ENCODE measurements at places on chromosomes 11 and 22. TPM values are rescaled to one million over a fixed set of nuclear protein-coding genes. Genes with fewer than 3 reads are reported as not detected.
A peak's percentile ranks its signal among the peaks of the same experiment; 100 is the strongest.

DNA sequence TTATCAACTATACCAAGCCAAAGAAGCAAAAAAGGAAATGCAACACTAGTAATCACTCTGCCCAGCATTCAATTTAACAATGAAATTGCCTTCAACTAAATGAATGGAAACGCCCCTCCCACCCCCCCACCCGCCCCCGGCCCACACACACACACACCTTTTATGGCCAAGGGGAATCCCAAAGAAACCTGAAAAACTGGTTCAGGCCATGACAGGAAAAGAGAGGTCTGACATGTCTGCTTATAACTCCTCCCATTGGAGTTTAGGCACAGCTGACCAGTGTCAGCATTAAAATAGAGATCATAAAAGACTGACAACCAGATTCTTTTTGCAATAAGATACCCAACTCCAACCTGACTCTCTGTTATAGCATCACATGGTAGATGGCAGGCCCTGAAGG is 42.6 kb downstream of the ACER3 start:
- no peaks in the 10 kb centered on the region for H3K27me3 ChIP-seq
- H3K27ac ChIP-seq, result no peak overlapping the region
- H3K36me3 ChIP-seq, result no peaks in the 10 kb centered on the region
- H3K4me1 ChIP-seq, result no peaks in the 10 kb centered on the region
- no peak for DNase-seq

DNA sequence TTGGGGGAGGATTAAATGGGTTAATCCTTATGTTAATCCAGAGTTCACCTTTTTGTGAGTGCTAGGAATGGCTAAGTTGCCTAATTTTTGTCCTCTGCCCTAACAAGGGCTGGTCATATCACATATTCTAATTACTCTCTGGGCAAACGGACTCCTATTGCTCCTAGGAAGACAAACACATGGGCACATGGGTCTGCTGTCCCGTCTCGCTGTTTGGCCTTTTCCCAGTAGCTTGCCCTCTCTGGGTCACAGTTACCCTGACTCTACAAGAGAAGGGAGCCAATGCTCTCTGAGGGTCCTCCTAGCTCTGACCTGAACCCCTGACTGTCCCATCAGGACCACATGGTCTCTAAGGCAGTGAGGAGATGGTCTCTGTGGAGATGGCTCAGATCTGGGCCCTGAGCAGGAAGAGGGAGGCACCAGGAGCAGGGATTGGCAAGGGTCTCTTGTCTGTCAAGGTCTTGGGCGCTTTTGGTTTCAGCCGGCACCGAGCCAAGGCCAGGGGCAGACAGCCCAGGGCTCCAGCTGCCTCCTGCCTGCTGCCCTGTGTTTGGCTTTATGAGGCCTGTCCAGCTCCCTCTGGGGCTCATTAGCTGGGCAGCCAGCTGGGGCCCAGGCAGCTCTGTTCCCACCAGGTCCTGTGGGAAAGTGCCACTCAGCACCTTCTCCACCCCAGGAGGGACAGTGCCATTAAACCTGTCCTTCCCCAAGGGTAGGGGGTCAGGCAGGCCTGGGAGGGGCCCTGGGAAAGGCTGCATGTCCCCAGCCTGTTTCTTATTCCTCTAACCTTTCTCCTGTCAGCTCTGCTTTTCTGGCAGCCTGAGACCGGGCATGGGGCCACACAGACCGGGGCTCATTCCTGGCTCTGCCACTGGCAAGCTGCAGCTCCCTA is 559.9 kb downstream of the MN1 start:
- peaks cover 20% of the 10 kb centered on the region for H3K4me1 ChIP-seq
- peaks cover 23% of the 10 kb centered on the region for H3K27me3 ChIP-seq
- no peaks in the 10 kb centered on the region for H3K36me3 ChIP-seq

DNA sequence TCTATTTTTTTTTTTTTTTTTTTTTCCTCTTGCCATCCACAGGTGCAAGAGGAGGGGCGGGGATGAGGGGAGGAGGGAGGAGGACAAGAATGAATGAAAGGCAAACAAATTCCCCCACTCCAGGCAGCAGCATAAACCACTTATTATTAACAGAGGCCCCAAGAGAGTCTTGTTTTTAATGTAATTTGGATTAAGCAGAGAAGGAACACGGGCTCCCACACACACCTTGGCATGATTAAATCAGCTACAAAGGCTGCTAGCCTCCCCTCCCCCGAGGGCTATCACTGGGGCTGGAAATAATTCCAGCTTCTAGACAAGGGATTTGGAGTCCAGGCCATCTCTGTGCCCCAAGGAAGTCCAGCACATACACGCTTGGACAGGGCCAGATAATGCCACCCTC is 93.4 kb upstream of the DRD2 start:
- H3K27me3 ChIP-seq, result no peaks in the 10 kb centered on the region
- no peaks in the 10 kb centered on the region for H3K36me3 ChIP-seq
- no peaks in the 10 kb centered on the region for H3K4me1 ChIP-seq
- no peak overlapping the region for H3K4me3 ChIP-seq
- DNase-seq, result no peak
- no peak overlapping the region for H3K27ac ChIP-seq

- no peaks in the 10 kb centered on the region for H3K36me3 ChIP-seq
- peak; percentile 23 for DNase-seq
- H3K27ac ChIP-seq, result no peak overlapping the region
- H3K27me3 ChIP-seq, result no peaks in the 10 kb centered on the region
Measured at GRCh38 chr11:1202776-1203504, 19.9 kb upstream of the MUC5B start.

DNA sequence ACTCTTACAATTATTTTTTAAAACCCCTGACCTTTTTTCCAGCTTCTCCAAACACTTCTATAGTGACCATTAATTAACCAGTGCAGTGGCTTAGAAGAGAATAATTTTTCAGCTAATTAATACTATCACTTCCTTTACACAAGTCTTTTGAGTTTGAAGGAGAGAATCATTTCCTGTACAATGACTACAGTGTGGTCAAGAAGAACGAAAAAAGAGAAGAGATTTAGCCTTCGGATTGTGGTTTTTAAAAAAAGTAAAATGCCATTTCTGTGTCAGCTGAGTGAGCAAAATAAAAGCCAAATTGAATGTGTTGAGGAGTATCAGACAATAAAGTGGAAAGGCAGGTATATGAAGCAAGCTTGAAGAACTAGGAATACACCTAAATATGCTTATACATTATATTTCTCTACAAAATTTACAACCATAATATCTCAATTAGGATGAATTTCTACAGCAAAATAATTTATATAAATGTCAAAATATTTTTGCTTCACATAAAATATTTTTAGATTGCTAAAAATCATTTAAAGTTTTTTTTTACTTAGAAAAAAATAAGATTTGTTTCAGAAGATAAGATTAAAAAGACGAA is 1155.2 kb upstream of the CNTN5 start:
- DNase-seq, result no peak
- no peaks in the 10 kb centered on the region for H3K27me3 ChIP-seq
- no peak overlapping the region for H3K4me3 ChIP-seq
- no peak overlapping the region for H3K27ac ChIP-seq
- H3K4me1 ChIP-seq, result no peaks in the 10 kb centered on the region

DNA sequence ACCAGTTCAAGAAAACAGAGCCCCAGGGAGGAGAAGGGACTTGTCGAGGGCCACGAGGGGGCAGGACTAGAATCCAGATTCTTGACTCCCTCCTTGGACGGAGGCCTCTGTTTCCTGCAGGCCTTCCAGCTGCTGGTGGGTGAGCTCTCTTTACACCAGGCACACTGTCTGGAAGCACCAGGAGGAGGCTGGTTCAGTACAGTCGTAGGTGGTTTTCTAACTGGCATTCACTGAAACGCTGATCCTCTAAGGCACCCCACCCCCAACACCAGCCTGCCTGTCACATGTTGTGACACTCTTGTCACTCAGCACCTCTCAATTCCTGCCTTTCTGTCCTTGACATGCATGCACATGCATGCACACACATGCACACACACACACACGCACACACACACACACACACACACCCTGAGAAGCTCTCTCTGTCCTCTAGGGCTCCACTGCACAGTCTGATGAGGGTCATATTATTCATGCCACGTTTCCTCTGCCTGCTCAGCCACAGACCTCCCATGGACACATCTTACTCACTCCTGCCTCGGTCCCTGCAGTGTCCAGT is 751 bp downstream of the MS4A10 start:
- no peak for DNase-seq
- no peaks in the 10 kb centered on the region for H3K36me3 ChIP-seq
- H3K4me3 ChIP-seq, result no peak overlapping the region
- H3K27ac ChIP-seq, result no peak overlapping the region
- H3K27me3 ChIP-seq, result no peaks in the 10 kb centered on the region

DNA sequence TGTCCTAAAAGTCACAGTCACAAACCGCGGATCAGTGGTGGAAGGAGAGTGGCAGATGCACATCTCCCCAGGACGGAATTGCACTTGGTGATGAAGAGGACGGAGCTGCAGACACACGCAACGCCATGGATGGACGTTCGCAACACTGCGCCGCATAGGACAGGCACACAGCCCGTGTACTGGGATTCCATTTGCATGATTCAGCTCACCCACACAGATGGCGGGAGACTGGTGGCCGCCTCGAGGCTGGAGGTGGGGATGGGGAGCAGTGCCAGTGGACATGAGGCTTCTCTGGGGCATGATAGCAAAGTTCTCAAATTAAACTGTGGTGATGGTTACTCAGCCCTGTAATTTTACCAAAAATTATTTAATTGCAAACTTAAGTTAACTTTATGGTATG is 37.4 kb downstream of the DUSP8 start:
- peaks cover 71% of the 10 kb centered on the region for H3K4me1 ChIP-seq
- H3K27me3 ChIP-seq, result no peaks in the 10 kb centered on the region
- no peak overlapping the region for H3K4me3 ChIP-seq
- H3K27ac ChIP-seq, result no peak overlapping the region
- no peak for DNase-seq
- no peaks in the 10 kb centered on the region for H3K36me3 ChIP-seq

The NFRKB gene
- 10.7 TPM for total RNA-seq

DNA sequence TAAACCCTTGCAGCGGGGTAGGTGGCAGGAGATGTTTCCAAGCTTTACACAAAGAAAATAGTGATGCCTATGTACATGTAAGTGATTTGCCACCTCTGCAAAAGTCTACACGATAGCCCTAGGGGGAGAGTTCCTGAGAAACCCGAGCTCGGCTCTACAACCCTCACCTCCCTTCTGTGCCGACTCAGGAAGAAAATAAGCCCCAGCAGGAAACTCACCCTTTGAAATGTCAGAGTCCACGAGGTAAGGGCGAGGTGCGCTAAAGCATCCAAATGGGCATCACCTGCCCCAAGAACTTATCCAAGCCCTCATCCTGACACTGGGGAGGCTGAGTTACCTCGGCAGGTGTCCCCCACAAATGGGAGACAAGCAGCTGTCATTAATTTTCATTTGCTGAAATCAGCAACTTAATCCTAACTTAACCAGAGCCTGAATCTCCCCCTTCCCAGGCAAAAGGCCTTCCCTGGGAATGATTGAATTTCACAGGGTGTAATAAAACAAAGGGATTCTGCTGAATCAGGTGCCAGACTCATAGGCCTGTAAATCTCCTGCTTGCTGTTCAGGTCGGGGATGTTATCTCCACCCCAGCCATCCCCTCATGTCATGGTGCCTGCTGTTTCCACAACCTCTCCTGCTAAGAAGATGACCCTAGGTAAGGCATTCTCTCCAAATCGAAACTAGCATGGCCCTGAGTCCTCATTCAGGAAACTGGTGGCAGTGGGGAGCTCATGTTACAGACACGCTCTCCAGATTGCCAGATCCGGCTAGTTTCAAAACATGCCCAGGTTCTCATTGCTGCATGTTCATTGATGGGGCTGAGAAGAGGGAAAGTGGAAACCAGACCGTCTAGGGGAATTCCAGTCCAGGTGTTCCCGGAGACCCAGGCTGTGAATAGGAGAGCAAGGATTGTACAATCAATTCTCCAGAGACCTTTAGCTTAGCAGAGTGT is 105.3 kb upstream of the KIRREL3 start:
- H3K4me3 ChIP-seq, result no peak overlapping the region
- no peak for DNase-seq
- no peaks in the 10 kb centered on the region for H3K4me1 ChIP-seq
- no peak overlapping the region for H3K27ac ChIP-seq

The RASL10A gene
- 1.6 TPM for total RNA-seq

The DRICH1 gene
- total RNA-seq, result not detected

- peak overlapping the region; percentile 97 for H3K27ac ChIP-seq
- H3K36me3 ChIP-seq, result no peaks in the 10 kb centered on the region
- H3K27me3 ChIP-seq, result no peaks in the 10 kb centered on the region
- peaks cover 38% of the 10 kb centered on the region for H3K4me1 ChIP-seq
- peak; percentile 86 for DNase-seq
Measured at GRCh38 chr11:73141309-73142127, 600 bp downstream of the FCHSD2 start.

- no peak for DNase-seq
- no peak overlapping the region for H3K4me3 ChIP-seq
- no peaks in the 10 kb centered on the region for H3K4me1 ChIP-seq
- H3K27me3 ChIP-seq, result no peaks in the 10 kb centered on the region
- peaks cover 47% of the 10 kb centered on the region for H3K36me3 ChIP-seq
Measured at GRCh38 chr11:125585487-125585886, 7.2 kb upstream of the STT3A start.

- H3K36me3 ChIP-seq, result peaks cover 44% of the 10 kb centered on the region
- peaks cover 18% of the 10 kb centered on the region for H3K4me1 ChIP-seq
- peak overlapping the region; percentile 80 for H3K27ac ChIP-seq
- peak; percentile 59 for DNase-seq
- no peaks in the 10 kb centered on the region for H3K27me3 ChIP-seq
Measured at GRCh38 chr22:30609260-30610185, 2.5 kb downstream of the TCN2 start.

The MPZL2 gene
- total RNA-seq, result 15.5 TPM

The ISX gene
- not detected for total RNA-seq

DNA sequence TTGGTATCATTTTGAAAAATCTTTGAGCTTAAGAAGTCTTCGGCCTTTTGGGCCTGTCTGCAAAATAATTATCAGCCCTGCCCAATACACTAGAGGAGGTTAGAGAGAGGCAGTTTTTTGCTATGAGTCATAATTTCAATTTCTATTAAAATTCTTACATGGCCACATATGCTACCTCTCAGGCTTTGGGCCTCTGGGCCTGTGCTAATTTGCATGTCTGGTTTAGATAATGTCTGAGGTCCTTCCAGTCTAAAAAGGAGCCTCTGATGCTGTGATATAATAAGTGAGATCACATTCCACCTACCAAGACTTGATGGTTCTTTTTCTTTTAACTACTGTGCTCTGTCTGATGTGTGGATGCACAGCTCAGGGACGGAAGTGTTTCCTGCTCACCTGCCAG is 70.8 kb downstream of the KCNJ1 start:
- no peaks in the 10 kb centered on the region for H3K27me3 ChIP-seq
- H3K4me1 ChIP-seq, result peaks cover under 1% of the 10 kb centered on the region
- H3K36me3 ChIP-seq, result no peaks in the 10 kb centered on the region

DNA sequence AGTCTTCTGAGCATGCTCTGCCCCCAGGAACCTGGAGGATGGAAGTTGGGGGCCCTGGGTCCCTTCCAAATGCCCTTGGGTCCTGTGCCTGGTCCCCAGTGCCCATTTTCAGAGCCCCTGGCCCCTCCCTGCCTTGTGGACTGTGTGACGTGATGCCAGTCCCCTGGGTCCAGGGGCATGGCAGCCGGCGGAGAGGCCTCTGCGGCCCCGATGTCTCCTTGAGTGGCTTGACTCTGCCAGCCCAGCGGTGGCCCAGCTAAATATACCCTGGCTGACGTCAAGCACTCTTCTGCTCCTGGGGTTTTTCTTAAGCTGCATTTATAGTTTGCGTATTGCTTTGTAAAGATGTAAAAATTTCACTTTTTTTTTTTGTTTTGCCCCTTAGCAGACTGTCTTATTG is 35.2 kb upstream of the PARVG start:
- peak; percentile 46 for DNase-seq
- peaks cover 16% of the 10 kb centered on the region for H3K4me1 ChIP-seq
- no peaks in the 10 kb centered on the region for H3K27me3 ChIP-seq
- no peak overlapping the region for H3K27ac ChIP-seq

Measured in heart right ventricle (tissue), 16 donors.